B cell (primary cell): ENCODE measurements at places on chromosomes 2 and 18. TPM values are rescaled to one million over a fixed set of nuclear protein-coding genes. Genes with fewer than 3 reads are reported as not detected.

DNA sequence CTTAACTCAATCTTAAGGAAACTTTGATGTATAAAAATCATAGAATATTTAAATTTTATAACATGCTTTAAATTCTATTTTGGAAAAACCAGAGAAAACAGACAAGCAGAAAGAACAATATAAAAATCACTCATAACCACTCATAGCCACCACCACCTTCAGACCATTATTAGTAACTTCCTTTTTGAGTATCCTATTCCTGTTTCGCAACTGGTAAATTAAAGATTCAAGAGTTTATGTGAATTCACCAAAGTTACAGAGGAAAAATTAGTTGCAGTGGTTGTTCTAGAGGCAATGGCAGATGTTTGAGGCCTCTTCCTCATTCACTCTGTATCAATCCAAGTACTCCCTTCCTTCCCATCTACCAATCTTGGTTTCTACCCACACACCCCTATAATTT, 49.3 kb upstream of the PROKR1 start:
- no peak for DNase-seq

The IL1R2 gene
- total RNA-seq: not detected in 2 replicates

- peak; percentile 45 for DNase-seq
Measured at GRCh38 chr2:230721712-230722111, 9.1 kb downstream of the CAB39 start.

- no peak for DNase-seq
Measured at GRCh38 chr2:72689579-72690195, 136.1 kb downstream of the EXOC6B start.

- no peak for DNase-seq
Measured at GRCh38 chr2:29561181-29561580, 360.2 kb downstream of the ALK start.

DNA sequence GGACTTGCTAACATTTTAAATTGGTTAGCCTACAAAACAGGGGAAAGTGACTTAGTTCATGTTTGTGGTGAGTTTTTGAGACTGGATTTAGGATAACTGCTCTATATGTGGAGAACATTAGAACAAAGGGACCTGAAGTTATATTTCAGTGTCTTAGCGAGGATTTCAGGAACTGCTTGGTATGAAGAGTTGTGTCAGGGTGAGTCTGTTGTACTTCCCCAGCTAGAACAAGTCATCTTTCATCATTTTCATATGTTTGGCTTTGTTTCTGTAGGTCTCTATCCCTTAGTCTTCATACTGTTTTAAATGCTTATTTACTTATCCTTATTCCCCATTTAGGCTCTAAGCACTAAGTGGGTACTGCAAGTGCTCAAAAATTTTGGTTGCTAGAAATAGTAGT, 41.9 kb downstream of the KCMF1 start:
- no peak for DNase-seq

The ADAM23 gene
- 1.3 and 1.7 TPM in 2 replicates for total RNA-seq

GRCh38 chr2:239910851-239911640, 114.1 kb downstream of the NDUFA10 start:
- peak; percentile 58 for DNase-seq

- DNase-seq: no peak
Measured at GRCh38 chr2:12538138-12538694, 178.5 kb upstream of the TRIB2 start.

- no peak for DNase-seq
Measured at GRCh38 chr2:190986221-190986953, 27.6 kb downstream of the STAT1 start.

The AQP12B gene
- total RNA-seq: not detected in 2 replicates

DNA sequence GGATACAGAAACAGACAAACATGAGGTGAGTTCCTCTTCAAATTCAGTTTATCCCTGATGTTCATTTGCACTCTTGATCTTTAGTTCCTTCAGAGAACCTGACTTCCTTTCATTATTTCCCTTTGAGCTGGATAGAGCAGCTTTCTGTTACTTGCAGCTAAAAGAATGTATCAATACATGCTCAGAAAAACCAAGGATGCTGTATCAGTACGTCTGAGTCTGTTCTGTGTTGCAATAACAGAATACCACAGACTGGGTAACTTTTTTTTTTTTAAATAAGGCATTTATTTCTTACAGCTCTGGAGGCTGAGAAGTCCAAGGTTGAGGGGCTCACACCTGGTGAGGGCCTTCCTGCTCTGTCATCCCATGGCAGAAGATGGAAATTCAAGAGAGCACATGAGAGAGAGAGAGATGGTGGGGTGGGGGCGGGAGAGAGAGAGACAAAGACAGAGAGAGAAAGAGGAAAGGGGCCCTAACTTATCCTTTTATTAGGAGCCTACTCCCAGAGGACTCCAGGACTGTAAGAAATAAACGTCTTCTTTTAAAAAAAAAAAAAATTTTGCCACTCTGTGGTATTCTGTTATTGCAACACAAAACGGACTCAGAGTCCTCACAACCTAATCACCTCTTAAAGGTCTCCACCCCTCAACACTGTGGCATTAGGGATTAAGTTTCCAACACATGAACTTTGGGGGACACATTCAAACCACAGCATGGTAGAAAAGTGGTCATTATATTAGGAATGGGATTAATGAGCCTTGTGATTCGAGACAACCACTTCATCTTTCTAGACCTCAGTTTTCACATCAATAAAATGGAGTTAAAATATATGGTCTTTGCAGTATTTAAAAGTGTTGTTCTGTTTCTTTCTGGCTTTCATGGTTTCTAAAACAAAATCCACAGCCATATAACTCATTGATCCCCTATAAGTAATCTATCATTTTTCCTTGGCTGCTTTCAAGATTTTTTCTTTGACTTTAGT, 18.4 kb upstream of the SELENOI start:
- DNase-seq: no peak

The OST4 gene
- total RNA-seq: 195 and 199 TPM in 2 replicates

The RAB12 gene
- total RNA-seq: 38.7 and 40.9 TPM in 2 replicates

DNA sequence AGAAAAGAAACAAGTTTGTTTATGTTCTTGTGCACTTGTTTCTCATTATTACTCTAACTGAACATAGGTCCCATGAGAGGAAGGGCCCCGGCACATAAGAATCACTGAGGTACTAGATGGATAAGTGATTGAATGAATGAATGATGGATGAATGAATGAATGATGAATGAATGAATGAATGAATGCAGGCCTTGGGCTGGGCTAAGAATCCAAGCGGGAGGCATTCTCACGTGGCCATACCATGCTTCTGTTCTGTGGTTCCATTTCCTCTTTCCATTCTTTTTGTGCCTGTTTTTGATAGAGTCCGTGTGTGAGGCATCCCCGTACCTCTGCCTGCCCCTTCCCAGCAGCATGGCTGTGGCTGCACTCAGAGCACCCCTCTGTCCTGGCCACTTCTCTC, 94.8 kb downstream of the SH3BP4 start:
- DNase-seq: no peak

DNA sequence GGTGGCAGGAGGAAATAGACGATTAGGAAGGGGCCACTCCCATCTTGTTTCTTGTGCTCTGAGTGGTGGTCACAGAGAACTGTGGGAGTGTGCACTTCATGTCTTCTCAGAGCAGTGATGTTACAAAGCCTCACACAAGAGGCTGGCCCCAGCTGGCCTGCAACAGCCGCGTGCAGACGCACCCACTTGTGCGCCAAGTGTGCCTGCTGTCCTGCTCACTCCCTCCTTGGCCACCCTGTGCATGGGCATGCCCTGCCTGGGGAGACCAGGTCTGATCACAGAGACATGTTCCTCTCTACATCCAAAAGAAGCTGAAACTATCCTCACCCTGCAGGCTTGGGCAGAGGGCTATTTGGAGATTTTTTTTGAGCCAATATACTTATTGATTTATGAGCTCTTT, 108.4 kb downstream of the MRO start:
- DNase-seq: no peak

- DNase-seq: no peak
Measured at GRCh38 chr2:224910574-224910925, 131.7 kb downstream of the DOCK10 start.

GRCh38 chr2:6554466-6554865, 311.2 kb downstream of the CMPK2 start:
- DNase-seq: no peak

DNA sequence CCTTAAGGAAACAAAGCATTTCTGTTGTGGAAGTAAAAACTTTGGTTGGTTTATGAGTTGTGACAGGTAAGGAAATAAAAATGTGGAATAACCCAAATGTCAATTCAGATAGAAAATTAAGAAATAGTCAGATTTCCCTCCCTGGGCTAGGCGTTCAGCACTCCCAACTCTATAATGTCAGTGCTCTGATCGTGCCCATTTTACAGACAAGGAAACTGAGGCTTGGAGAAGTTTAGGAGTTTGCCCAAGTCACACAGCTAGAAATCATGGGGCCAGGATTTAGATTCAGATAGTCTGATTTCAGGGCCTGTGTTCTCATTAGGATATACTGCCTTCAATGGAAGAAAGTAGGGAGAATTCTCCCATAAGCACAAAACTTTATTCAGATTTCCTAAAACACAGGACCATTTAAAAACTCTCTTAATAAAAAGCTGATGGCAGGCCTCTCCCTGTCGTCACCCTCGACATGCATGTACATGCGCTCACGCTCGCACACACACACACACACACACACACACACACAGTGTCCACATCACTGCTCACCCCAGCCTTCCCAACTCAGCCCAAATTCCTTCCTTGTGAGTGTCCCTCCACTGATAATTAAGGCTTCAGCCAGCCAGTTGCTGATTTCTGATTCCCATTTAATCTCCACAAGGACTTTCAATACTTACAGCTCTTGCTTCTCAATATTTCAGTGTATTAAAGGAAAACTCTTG, 49.1 kb upstream of the SLC14A2 start:
- no peak for DNase-seq

DNA sequence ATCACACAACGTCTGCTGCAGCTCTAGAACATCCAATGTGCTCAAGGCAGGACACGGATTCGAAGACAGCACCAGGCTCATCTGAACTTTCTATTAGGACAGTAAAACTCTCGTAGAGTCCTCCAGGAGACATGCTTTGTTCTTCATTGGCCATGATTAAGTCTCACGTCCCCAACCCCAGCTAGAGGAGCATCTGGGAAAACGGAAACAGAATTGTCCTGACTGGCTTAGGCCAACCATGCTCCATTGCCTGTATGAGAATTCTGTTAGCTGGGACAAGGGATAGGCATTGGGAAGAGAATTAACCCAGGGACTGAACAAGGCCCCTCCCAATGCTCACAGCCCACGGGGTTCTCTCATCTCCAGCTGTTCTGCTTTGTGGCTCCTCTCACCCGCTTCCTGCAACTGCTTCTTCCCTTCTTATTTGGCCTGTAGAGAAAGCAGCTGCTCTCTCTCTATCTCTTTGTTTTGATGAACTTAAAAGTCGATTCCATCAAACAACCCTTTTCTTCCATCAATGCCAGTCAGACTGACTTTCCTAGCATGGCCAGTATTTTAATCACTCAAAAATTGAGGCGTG, 75.6 kb downstream of the C1QL2 start:
- no peak for DNase-seq

DNA sequence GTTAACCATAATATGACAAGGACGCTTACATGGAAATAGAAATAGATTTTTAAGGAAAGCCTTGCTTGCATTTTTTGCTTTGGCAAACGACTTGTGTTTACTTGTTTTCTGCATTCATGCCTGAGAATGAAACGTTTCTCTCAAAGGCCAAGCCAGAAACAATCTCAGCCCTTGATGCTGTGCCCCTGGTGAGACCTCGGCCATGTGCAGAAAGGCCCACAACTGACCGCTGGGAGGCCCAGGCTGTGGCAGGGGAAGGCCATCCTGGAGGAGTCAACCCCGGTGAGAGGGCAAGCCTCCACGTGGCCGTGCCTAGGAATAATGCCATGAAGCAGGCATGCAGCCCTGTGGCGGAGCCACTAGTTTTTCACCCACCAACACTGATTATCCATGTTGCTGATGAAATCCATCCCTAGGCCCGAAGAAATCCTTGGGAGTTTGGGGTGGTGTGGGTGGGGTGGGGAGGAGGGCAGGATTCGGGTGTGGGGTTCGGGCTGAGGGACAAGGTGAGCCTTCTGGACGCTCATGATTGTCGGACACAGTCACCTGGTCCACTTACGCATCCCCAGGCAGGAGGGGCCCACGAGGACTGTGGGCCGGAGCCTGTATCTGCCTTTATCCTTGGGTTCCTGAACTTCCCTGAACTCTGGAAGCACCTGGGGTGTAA, 107.6 kb upstream of the APCDD1 start:
- no peak for DNase-seq

The ELOA2 gene
- total RNA-seq: not detected in 2 replicates

The INHA gene
- not detected in 2 replicates for total RNA-seq

- no peak for DNase-seq
Measured at GRCh38 chr18:10950080-10950875, 199.1 kb downstream of the PIEZO2 start.

DNA sequence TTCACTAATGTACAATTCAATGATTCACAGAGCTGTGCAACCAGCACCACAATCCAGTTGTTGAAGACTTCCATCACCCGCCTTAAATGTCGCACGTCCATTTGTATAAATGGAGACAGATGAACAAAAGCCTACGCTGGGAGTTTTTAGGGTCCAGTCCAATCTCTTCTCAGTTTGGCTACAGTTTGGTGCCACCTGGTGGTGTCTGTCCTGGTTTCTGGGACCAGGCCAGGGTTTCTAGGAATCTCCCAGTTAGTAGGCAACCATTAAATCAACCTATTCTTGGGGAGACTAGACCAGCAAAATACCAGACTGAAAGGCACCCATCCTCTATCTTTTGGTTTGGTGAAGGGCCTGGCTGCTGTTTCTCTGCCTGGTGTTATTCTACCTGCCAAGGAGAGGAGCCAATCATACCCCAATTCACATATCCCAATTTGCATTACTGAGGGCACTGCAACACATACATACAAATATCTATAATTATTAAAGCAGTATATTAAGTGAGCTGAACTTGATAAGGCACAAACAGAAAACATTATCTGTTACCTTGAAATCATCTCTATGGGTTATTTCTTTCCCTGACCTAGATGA, 3.2 kb upstream of the DDX1 start:
- DNase-seq: peak; percentile 23

- no peak for DNase-seq
Measured at GRCh38 chr2:241412144-241412543, 56.1 kb downstream of the FARP2 start.

The PLCL1 gene
- 0.07 and 0.12 TPM in 2 replicates for total RNA-seq

- DNase-seq: no peak
Measured at GRCh38 chr2:217370391-217370790, 510.5 kb upstream of the TNP1 start.

DNA sequence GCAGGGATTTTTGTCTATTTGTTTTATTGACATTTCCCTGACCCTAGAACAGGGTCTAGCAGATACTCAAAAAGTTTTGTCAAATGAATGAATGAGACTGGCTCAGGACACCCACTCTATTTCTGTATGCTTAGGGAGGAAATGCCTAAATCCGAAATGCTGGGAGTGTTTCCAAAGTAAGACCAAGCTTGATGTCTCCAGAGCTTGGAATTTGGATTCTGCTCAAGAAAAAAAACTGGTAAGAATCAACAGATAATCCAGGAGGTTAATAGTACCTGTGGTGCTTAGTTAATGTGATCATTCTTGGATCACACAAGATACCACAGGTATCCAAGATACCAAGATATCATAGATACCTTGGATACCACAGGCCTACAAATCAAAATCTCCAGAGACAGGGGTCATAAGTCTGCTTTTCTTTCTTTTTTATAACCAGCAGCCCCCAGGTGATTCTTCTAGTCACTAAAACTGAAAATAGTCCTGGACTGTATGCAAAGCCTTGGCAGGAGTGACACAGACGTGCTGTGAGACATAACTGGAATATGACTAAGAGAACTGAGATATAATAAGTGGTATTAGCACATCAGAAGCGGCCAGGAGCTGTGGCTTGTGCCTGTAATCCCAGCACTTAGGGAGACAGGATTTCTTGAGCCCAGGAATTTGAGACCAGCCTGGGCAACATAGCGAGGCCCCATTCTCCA, 39.9 kb upstream of the SP3 start:
- DNase-seq: no peak
